ENCODE measurements at places on chromosomes 2 and 18.

DNA sequence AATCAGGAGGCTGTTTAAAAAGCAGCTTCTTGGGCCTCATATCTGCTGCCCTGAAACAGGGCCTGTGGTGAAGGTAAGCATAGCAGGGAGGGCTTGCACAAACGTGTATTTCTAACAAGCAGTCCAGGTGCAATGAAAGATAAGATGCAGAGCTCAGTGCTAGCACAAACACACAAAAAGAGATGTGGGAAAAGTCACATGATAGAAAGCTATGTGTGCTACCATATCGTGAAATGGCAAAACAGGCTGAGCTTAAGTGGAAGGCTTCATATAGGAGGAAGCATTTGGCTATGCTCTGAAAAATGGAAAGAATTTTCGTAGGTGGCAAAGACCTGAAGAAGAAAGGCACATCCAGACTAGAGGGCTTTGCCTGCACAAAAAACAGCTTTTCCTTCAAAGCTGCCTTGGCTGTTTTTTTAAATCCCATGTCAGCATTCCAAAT, 10.2 kb downstream of the RSAD2 start:
- DNase-seq, result no peak

- DNase-seq, result no peak
These were observed 38.5 kb downstream of the ASAP2 start for GRCh38 chr2:9244985-9245544.

DNA sequence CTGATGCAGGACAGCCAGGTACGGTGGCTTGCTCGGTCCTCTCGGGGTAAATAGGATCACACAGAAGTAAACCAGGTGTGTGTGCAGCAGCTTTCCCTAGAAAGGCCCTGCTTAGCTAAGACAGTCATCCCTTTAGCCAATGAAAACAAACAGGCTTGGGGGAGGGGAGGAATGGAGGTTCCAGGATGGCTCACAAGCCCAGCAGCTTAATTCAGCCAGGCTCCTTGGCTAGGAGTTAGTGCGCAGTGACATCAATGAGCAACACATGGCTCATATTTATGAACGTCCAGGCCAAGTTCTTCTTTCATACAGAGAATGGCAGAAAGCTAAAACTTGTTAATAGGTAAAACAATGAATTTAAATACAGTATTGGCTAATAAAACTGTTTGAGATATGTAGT, 10.2 kb downstream of the IAH1 start:
- DNase-seq, result no peak

GRCh38 chr2:235835810-235836209, 332.4 kb downstream of the GBX2 start:
- DNase-seq, result no peak

DNA sequence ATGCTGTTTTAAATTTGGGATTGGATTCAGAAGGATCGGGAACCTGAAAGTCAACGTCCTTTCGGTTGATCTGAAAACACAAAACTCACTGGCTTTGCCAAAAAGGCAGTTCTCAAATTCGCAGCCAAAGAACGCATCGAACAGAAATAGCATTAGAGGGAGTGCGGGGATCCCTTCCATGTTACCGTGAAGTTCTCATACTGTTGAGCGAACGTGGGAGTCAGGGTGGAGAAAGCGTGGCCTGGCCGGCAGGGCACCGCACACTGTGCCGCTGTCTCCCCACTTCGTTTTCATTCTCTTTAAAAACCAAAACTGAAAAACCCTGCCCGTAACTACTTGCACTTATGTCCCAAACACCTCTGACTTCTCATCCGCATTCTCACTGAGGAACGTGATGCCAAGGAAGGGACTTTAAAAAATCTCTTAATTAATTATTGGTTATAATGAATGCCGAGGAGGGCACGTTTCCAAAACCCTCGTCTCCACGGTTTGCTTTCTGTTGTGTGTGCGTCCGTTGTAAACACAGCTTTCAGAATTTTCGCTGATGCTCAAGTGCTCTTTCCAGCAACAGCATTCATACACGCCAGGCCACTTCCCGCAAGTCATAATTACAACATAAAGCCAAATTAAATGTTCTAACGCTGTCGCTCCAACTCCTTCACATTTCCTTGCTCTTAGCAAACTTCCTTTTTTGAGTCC, 60.9 kb upstream of the TWIST2 start:
- no peak for DNase-seq

DNA sequence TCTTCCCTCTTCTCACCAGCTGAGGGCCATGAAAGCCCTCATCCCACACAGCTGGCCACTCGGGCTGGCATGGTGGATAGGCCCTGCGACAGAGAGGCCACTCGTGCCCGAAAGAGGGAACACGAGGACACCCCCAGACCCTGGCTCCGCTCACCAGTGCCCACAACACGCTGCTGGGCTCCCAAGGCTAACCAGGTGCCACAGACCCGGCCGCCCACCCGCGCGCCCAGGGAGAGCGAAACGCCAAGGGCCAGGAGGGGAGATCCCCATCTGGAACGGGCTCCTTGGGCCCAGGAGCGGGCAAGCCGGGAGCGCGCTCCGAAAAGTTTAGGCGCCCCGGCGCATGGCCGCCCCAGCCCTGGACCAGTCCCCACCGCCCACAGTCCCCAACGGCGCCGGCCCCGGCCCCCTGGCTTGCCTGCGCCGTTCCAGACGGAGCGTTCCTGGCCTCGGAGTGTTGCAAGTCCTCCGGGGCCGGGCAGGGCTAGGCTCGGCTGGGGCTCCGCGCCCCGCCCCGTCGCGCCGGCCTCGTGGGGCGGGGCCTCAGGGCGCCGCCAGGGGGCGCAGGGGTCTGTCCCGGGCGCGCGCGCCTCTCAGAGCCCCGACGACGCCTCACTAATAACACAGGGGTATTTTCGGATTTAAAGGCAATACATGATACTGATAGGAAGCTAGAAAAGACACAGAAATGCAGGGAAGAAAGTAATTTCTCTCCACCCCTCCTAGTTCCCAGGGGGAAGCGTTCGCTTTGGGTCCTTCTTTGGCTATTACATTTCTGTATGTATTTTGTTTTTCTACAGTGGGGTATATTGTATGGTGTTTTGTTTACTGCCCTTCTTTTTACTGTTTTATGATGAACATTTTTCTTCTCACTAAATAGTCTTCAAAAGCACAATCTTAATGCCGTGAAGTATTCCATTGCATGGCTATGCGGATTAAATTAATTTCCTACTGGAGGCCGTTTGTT, at the start of gene TMBIM1:
Gene TMBIM1, minus strand, starts transcription at position 456 of the 967 bp plus-strand sequence. CDS start 10,362 bp downstream, outside the sequence.
- peak; percentile 77 for DNase-seq

DNA sequence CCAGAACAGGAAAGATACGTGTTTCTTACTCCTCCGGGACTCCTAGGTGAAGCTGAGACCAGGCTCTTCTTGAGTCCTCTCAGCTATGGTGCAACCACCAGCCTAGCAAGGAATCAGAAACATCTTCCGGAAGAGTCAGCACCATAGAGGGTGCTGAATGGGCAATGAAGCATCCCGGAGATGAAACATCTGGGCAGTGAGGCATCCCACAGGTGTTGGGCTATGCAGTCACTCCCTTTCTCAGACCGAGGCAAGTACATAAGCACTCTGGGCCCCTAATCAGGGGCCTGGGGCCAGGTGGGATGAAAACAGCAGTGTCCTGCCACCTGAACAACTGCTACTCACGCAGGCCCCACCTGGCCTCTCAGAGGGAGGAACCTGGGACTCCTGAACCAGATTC, 1.4 kb upstream of the CAPN10 start:
- DNase-seq, result no peak

DNA sequence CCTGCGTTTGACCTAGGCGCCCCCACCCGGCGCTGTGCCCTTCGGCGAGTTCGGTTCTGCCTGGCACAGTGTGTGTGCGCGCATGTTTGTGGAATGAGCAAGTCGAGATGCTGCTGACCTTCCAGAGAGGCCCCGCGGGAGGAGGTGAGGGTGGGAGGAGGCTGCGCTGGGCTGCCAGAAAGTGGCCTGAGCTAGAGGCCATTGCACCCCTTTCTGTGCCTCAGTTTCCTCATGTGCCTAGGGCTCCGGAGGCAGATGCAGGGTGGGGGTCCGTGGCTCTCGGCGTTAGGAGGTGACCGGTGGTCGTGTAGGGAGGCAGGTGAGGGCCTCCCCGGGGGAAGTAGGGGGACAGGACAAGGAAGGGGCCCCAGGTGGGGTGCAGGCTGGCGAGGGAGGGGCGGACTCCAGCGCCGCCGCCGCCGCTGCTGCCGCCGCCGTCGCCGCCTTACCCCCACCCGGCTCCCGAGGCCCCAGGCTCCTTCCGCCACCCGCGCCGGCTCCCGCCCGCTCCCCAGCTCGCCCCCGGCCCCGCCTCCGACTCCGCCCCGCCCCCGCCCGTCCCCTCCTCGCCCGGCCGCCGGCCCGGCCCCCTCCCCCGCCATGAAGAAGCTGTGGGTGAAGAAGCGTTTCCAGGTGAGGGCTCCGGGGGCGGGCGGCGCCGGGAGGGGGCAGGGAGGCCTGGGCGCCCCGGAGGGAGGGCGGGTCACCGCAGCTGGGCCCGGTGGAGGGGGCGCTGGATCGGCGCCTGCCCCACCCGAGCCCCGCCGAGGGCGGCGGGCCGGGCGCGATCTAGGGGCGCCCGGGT, 7.0 kb downstream of the SPEG start:
- DNase-seq, result peak; percentile 4

GRCh38 chr2:178344121-178344520, 106.9 kb downstream of the PRKRA start:
- DNase-seq, result no peak

DNA sequence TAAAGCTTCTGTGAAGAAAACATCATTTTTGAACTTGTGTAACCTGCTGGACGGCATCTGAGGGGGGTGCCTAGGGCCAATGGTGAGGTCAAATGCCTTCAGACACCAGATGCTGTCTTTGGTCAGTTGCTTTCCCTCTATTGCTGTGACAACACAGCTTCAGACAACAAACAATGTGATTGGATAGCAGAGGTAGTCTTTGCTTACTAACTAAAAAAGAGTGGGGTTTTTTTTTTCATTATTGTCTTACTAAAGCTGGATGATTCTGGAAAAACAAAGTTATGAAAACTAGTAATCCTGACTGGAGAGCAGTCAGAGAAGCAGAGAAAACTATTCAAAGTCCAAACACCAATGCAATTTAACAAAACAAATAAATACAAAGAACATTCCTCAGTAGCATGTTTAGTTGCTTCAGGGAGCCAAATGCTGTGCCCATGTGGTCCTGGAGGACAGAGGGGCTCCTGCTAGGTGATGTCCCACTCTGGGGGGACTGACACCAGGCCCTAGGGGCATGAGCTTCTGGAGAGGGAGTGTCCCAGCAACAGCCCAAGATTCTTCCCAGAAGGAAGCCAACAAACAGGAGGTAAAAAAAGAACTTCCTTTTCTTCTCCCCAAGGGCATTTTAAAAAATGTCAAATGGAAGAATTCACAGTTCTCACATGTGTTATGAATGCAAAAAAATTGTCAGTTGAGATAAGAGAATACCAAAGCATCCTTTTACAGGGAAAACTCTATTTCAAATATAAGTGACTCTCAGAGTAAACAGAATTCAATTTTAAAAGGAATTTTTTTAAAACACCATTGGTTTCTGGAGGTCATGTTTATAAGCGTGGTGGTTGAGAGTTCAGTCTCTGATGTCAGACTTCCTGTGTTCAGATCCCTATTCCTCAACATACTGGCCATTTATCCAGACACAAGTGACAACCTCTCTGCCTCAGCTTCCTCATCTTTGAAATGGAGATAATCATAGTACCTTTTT, 181.1 kb upstream of the PGAP1 start:
- no peak for DNase-seq

DNA sequence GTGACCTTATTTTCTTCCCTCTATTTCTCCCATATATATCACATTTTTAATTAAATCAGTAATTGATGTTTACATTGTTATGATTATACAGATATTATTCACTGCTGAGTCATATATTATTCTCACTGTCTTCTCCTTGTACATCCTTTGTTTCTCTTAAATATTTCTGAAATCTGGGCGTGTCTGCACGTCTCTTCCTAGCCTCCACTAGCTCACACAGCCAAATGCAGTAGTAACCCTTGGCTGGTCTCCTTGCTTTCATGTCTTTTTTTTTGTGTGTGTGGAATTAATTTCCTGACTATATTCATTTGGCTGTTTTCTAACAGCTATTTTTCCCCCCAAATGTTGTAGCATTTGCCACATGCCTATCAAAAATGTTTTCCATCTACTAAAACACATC, 15.8 kb downstream of the CCNYL1 start:
- no peak for DNase-seq

DNA sequence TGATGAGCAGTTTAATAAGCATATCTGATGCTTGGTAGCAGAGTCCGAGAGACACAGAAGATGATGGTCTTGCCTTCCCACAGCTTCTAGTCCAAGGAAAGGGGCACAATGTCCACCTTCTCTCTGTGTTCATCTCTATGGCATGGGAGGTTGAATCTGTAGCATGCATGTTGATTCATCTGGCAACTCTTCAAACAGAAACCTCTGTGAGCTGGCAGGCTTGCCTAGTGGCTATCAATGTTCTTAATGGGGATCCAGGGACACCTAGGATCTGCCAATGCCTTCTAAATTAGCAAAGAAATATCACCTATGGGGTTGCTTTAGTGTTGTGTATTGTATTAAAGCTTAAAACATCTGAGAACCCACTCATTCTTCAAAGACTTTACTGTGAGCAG, 170.8 kb downstream of the INO80D start:
- no peak for DNase-seq

DNA sequence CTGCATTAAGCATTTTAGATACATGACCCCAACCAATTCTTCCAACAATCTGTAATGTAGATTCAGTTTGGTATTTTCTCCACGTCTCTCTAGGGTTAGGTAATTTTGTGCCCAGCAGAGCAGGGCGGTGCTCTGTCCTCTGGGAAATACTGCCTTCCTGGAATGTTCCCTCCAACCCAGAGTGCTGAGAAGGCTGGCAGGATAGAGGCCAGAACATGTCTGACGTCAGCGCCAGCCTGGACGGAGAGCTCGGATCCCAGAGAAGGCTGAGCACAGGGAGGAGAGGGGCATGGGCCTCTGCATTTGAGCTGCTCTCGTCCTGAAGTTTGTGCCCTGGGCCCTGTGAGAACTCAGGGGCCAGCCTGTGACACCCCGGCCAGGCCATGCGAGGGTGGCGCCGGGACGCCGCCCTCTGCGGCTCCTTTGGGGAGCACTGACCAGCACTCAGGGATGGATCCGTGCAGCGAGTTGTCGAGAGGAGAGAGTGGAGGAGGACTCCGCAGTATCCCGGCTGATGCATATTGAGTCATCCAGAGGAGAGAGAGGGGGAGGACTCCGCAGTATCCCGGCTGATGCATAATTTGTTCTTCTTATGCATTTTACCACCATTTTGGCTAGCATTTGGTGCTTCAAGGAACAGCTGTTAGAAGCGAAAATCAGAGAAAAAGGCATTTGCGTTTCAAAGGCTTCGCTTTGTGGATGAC, 80.0 kb upstream of the PXDN start:
- no peak for DNase-seq

All from stimulated activated CD4-positive, alpha-beta T cell treated with anti-CD3 and anti-CD28 coated beads, TNF-alpha, amount 100 ng/mL, for 1 hour (primary cell).